ENCODE measurements at places on chromosomes 11 and 22.

DNA sequence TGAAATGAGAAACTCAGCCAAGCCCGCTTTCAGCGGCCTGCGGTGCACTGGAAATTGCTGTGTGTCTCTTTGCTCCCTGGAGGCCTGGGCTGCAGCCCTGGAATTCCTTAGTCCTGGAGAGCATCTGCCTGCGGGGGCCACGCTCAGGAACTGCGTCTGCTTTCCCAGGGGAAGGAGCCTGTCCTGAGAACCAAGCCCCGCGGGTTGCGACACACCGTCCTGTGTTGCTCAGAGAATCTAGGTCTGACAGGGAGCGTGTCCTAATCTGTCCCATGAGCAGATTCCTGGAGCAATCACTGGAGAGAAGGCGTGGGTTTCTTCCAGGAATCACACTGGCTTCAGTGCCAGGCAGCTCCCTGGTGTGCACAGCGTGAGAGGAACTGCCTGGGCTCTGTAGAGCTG lies 708.1 kb downstream of the BRD1 start:
- no peak for DNase-seq

DNA sequence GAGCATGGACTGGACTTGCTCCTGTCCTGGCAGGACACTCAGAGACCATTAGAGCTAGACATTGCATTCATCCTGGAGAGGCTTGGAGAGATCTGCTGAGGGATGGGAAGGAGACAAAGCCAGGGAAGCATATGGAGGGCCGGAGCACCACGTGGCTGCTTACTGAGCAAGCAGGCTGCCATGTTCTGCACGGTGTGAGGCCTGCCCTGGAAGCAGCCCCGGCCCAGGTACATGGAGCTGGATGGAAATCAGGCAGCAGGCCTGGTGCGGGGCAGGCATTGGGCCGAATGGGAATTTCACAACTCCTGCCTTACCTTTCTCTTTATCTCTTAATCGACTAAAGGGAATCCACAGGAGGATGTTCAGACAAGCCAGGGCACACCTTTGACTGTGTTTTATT lies 371.5 kb downstream of the OPCML start:
- no peak for DNase-seq

GRCh38 chr11:94043241-94043640 lies 22.1 kb downstream of the HEPHL1 start:
- DNase-seq, result no peak

DNA sequence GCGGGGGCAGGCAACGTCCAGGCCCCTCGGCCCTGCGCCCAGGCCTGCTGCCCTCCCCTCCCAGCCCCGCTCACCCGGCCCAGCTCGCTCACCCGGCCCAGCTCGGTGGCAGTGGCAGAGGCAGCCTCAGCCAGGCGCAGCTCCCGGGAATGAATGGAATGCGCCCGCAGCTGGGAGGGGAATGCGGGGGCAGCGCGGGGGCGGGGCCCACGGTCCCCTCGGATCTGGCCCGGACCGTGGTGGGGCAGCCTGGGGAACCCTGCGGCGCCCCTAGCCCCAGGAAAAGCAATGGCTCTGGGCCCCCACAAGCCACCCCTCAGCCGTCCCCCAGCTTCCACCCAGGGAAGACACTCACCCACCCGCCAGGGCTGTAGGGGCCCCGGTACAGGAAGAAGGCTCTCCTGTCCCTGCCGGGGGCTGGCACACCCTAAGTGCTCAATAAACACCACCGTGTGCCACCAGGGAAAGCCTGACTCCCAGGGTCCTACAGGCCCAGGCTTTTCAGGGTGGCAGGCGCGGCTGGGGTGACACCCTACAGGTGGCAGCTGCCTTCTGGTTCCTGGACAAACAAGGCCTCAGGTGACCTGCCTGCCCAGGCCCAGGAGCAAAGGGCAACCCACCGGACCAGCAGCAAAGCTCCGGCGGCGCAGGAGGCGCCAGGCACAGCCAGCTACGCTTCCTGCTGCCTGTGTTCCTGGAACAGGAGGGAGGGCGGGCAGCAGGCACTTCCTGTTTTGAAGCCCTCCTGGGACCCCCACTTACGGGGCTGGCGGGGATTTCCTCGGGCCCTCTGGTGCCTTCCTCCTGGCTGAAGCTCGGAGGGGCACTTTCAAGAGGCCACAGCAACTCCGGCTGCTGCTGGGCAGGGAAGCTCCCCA lies 13.8 kb downstream of the PLXNB2 start:
- no peak for DNase-seq

DNA sequence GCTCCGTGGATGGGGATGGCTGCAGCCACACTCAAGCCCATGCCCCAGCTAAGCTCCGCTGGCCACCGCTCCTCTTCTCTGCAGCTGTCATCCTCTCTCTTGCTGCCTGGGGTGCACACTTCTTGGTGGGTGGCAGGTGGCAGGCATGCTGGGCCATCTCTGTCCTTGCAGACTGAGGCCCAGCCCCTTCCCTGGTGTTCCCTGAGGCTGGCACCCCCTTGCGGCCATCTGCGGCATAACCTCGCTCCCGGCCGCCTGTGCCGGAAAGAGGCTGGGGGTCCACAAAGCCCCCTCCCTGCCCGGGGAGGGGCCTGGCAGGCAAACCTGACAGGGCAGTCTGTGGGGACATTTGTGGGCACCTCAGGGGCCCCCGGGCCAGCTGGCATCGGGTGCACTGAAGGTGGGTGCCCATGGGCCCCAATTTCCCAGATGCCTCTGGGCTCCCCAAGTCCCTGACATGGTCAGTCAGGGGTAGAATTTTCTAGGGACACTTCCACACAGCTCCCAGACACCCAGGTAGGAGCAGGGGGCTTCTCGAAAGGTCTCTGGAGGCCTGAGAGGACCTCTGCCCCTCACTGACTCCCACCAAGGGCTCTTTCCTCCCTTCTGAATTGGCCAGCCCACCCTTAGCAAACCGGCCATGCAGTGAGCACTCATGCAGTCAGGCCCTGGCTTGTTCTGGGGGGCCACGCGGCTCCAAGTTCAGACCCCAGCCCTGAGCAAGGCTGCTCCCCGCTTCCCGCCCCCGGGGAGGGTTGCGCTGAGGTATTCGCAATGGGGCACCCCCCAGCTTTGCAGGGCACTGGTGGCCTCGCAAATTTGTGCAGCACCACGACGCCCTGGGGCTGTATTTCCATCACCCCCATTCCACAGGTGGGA lies 23.5 kb upstream of the TH start:
- no peak for DNase-seq

- no peak for DNase-seq
Measured at GRCh38 chr11:88169471-88169870, 5.8 kb downstream of the RAB38 start.

DNA sequence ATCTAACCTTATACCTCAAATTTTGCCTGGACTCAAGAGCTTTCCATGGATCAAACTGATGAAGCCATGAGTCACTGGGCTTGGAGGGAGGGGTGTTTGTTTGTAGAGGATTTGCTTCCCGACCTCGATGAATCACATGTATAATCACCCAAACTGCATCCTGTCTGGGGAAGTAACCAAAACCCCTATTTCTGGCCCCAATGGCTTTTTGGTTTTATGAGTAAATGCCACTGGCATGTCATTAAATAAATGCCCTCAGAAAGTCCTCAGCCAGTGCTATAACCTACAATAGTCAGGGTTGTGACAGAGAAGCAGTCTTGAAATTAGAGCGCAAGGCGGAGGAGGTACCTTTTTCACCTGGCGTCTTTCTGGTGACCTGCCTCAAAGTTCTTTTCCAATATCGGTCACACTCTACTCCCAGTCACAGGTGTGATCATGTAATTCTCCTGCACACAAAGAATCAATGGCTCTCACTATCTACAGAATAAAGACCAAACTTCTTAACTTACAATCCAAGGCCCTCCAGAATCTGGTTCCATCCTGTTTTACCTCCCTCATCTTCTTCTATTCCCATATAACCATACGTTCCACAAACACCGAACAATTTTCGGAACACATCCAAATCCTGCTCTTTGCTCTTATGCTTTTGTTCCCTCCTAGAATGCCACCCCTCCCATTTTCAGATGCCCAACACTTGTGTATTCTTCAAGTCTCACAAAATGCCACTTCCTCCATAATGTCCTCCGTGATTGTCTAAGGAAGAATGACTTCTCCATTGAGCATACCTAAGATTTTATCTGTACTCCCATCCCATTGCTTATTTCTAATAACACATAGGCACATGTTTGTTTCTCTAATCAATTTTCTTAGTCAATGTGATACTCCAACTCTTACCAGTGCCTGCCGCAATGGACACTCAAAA lies 81.3 kb upstream of the BLID start:
- no peak for DNase-seq

DNA sequence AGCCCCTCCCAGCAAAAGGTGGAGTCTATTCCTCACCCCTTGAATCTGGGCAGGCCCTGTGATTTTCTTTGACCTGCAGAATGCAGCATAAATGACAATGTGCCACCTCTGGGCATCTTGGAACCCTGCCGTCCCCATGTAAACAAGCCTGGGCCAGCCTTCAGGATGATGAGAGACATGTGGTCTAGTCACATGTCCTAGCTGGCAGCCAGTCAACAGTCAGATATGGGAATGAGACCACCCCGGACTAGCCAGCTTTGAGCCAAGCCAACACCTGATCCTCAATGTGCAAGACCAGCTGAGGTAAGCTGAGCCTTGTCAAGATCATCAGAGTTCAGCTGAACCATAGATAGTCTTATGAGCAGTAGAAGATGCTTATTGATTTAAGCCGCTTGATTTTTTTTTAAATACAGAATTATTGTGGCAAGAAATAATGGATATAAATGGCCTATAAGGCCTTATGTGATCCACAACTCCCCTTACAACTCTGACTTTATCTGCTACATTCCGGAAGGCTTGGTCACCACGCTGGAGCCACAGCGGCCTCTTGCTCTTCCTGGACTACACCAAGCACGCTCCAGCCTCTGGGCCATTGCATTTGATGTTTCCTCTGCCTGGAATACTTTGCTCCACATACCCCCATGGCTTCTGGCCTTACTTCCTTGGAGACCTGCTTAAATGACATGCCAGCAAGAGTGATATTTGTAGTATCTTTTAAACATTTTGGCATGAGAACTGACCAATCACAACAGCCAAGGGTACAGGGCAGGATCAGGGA lies 225.9 kb upstream of the SESN3 start:
- DNase-seq, result no peak

- peak; percentile 68 for DNase-seq
Measured at GRCh38 chr11:14249121-14249963, 109.6 kb downstream of the RRAS2 start.

DNA sequence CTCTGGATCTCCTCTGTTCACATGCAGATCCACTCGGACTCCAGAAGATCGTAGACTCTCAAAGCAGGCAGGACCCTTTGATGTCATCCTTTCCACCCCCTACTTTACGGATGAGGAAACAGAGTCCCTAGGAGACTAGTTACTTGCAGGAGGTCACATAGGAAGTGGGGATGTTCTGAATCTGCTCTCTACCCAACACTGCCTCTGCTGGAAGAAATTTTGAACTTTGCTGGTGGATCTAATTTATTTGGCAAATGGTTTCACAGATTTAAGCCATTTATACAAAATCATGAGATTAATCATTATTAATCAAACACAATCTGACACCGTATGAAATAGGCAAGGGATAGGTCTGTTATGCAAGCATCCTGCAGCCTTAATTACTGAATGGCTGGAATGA lies 55.0 kb upstream of the USP47 start:
- no peak for DNase-seq

Measured in dorsolateral prefrontal cortex (tissue), 122 donors.